Activated T-helper 1 cell treated with anti-CD3 and anti-CD28 coated beads, Interleukin-12 subunit alpha, Interleukin-12 subunit beta, Interleukin-2, Interleukin-4 antibody, amounts not matched to agents 30 ng/mL and 10 ng/mL and 1 ng/mL, durations not matched to agents 14 hours and 24 hours and 36 hours (primary cell): ENCODE measurements at places on chromosomes 11 and 22. TPM values are rescaled to one million over a fixed set of nuclear protein-coding genes. Genes with fewer than 3 reads are reported as not detected.

GRCh38 chr11:10026514-10026913 lies 267.5 kb downstream of the SBF2 start:
- no peak for DNase-seq

DNA sequence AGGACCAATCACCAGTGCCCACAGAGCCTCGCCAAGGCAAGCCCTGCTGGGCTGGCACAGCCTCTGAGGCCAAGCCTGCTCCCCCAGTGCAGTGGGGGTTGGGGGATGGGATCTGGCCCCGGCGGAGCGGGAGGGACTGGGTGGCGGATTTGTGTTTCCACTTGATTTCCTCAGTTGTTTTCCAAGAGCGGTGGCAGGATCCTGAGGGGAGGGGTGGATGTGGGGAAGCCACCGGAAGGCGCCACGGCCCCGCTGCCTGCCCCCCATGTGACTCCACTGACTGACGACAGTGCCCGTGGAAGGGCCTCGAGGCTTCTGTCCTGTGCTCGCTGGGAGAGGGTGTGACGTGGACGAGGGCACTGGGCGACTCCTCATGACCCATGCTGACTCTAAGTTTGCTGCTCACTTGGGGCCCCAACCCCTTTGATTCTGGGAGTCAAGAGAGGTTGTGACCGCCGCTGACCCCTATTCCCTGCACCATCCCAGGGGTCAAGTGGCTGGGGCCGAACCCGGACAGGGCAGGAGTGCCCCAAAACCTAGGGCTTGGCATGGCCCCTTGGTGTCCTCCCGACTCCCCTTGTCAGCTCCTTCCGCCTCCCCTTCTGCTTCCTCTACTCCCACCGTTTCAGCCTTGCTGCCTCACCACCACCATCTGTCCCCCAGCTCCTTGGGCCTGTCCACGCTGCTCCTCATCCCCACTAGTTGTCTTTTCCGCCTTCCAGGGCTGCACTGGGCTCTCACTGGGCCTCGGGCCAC lies 23.5 kb upstream of the PICK1 start:
- DNase-seq = no peak

Gene MYO7A
- total RNA-seq = 0.07 and 0.29 TPM in 2 replicates

GRCh38 chr11:59267196-59267595 lies 54.5 kb upstream of the MPEG1 start:
- DNase-seq = no peak

Gene SYT7
- 0.32 and 0.44 TPM in 2 replicates for total RNA-seq
